Stimulated activated CD4-positive, alpha-beta T cell treated with anti-CD3 and anti-CD28 coated beads, Interleukin-1b, Interleukin-23, amount 100 ng/mL, for 1 hour (primary cell): ENCODE measurements at places on chromosomes 7 and 10.

GRCh38 chr7:43454936-43455518, 127.9 kb upstream of the STK17A start:
- no peak for DNase-seq

GRCh38 chr10:67808704-67809103, 29.3 kb downstream of the DNAJC12 start:
- no peak for DNase-seq

GRCh38 chr10:36177071-36177470, 535.0 kb upstream of the FZD8 start:
- no peak for DNase-seq

- no peak for DNase-seq
Measured at GRCh38 chr10:28181478-28182096, 121.3 kb downstream of the MPP7 start.

- DNase-seq = no peak
Measured at GRCh38 chr10:71266147-71266917, 52.7 kb upstream of the SLC29A3 start.

GRCh38 chr7:80679921-80680907, 41.8 kb downstream of the CD36 start:
- no peak for DNase-seq

GRCh38 chr7:91267171-91267955, 3.1 kb downstream of the FZD1 start:
- DNase-seq = no peak

GRCh38 chr7:135353832-135354231, 120.2 kb downstream of the STRA8 start:
- DNase-seq = no peak

DNA sequence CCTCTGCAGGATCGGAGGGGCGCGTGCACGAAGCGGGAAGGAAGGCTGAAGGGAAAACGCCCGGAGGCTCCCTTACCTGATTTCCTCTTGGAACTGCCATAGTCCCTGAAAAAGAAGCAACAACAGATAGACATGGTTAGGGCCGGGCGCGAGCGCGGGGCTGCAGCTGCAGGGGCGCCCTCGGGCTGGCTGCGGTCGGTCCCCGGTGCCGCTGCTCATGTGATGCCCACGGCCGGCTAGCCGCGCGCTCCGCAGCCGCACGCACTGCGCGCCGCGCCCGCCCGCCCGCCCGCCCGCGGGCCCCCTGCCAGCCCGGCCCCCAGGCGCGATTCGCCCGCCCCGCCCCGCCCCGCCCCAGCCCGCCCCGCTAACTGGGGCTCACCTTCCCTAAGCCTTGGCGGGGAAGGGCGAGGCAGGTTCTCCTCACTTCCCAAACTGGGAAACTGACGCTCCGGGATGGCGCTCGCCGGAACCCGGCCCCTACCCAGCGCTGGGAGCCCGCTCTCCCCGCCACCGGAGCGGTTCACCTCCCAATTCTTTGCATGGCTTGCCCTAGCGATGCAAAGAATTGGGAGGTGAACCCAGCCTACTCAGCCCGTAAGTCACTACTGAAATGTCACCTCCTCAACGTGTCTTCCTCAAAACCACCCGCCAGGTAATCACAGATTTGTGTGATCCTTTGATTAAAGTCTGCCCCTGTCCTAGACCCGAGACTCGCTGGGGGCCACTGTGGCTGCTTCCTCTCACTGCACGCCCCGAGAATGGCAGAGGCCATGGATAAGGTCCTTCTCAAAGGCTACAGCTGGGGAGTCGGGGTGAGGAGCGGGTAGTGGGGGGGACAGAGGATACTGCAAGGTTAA, 162.2 kb downstream of the SH3PXD2A start:
- DNase-seq = no peak

- no peak for DNase-seq
Measured at GRCh38 chr7:33809228-33809627, 96.1 kb upstream of the BMPER start.
